ENCODE measurements at places on chromosomes 12 and 14.

DNA sequence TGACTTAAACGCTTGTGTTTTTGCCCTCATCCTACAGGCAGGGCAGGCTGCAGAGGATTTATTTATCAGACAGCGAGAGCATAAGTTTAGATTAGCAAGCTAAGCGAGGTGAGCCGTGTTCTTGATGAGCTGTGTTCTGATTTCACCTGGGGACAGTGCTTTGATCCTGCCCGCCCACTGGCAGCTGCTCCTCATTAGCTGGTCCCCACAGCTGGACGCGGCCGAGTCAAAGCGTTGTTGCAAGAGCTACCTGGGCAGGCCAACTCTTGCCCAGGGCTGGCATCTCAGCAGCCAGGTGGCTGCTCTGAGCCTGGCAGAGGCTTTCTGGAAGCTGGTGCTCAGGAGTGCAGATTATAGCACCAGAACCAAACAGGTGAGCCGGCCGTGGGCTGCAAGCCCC lies 46.8 kb upstream of the BEGAIN start:
- DNase-seq: no peak

- DNase-seq: no peak
Observed at GRCh38 chr14:80427101-80427500, 215.8 kb upstream of the DIO2 start.

DNA sequence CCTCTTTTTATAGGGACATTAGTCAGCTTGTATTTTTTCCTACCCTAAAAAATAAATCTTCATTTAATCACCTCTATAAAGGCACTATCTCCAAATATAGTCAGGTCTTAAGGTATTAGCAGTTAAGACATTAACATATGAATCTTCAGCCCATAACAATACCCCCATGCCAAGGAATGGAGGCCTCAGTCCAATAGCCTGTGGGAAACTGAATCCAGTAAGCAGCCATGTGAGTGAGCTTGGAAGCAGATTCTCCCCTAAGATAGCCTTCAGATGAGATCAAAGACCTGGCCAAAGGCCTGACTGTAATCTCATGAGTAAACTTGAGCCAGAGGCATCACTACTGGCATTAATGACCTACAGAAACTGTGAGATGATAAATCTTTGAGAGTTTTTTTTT lies 232.1 kb upstream of the SYT10 start:
- DNase-seq: no peak

DNA sequence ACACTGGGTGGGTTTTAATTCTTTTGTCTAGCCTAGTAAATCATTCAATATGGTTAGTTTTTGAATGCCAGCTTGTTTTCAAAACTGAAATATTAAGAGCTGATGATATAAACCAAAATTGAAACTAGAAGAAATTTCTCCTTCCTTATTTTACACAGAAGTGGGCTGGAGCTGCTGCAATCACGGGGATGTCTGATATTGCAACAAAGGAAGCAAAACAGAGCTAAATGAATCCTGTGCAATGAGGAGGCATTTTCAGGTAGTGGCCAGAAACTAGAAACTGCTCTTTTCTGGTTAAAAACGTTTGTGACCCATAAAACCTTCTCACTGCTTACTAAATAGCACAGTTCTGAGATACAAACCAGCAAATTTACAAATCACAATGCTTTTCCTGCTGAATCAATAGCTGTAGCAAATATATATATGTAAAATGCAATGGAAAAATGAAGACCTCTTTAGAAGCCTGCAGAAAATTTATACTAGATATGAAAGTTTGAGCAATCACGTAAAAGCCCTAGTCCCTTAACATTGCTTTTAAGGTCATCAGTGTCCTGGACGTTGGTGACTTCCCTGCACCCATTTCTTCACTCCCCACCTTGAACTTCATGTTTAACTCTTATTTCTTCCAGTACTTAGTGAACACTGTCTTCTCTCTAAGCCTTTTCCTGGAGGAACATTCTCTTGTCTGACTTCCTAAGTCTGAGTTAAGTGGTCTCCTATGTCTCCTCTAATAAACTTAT lies 15.9 kb upstream of the LRRK2 start:
- DNase-seq: no peak

DNA sequence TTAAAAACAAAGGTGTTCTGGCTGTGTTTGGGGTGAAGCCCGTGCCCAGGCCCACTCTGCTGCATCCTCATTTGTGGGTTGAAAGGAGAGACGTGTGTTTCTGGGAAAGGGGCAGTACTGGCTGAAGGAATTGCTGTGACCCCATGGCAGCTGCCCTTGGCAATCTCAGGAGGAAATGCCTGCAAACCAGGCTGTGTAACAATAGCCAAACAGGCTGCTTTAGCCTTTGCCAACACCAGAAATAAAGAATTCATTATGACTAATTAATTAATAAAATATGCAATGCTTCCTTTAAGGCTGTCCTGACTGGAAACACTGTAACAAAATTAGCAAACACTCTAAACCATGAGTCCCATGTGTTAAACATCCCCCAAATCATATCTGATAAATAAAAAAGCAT lies 53.0 kb upstream of the KRR1 start:
- DNase-seq: no peak

GRCh38 chr14:71063351-71063750 lies 156.1 kb downstream of the PCNX1 start:
- DNase-seq: no peak

- no peak for DNase-seq
Observed at GRCh38 chr12:31387466-31387865, 61.5 kb upstream of the SINHCAF start.

DNA sequence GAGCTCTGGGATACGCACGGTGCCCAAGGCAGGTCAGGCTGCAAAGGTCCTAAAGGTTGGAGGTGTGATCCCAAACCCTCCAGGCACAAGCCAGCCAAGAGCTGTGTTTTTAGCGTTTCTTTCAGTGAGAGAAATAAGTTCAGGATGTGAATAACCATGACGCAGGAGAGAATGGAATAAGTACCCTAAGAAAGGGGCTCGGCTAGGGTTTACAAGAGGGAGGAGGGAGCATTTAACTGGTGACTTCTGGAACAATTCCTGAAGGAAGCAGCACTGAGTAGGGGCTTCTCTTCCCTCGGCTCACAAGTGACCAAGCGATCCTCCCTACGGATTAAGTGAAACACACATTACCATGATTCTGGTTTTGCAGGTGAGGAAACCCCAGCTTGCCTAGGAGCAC lies 29.4 kb downstream of the SSH1 start:
- no peak for DNase-seq

DNA sequence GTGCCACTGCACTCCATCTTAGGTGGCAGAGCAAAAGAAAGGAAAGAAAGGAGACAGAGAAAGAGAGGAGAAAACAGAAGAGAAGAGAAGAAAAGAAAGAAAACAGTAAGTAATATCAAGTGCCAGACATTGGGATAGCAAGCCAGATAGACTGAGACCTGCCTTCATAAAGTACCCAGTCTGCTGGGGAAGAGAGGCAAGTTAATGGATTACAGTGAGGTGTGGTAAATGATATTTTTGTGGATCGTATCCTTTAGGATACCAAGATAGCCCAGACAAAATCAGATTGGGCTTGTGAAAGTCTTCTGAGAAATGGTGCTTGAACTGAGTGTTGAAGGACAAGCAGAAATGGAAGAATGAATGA lies 1.5 kb upstream of the SPTSSA start:
- DNase-seq: no peak

- DNase-seq: no peak
Observed at GRCh38 chr14:56664811-56665421, 85.3 kb downstream of the TMEM260 start.

DNA sequence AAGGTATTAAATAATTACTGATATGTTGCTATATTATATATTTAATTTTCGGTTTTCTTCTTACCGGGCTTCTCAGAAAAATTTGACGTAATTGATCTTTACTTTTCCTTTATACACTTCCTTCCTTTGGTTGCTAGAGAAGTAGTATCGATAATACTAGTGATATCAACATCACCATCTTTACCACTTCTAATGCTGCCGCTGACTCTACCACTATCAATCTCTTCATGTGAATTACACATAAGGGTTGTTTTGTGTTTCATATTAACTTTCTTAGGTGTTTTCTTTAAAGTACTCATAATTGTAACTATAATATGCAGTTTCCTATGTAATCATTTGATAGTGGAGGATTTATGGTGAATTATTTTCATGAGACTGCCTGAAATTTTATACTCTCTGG lies 30.9 kb upstream of the KLRF1 start:
- no peak for DNase-seq

All from hepatic stellate cell (primary cell).